ENCODE measurements at places on chromosomes 5 and 9.

DNA sequence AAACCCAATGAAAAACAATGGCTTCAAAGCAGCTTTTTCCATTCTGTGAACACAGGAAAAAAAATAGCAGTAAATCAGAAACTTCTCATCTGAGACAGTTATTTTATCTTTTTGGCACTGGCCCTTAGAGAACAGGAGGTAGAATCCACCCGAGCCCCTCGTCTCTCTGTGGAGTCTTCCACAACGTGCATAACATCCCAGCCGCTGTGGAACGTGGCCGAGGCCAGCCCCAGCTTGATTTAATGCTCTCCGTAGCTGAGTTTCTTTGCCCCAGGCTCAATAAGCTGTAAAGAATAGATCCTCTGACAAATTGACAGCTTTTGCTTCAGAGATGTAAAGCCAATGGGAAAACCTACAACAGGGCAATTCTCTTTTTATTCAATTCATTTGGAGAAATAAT is 107.9 kb upstream of the DAP start:
- DNase-seq = no peak

DNA sequence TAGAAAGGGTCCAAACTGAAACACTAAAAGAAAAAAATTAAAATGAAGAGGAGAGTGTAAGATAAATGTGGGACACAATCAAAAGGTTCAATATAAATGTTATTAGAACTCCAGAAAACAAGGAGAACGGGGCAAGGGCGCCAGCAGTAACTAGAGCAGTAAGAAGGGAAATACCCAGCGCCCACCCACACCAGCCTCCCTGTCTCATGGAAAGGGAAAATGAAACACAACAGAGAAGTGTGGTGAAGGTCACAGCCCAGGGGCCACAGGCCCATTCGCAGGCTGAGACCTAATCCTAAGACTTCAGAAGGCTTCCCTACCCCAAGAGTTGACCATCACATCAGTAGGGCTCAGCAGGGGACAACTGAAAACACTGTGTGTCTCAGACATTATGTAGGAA is 45.8 kb upstream of the CLK4 start:
- DNase-seq = no peak

- no peak for DNase-seq
These were observed 119.7 kb downstream of the ZNF462 start for GRCh38 chr9:106982636-106983035.

DNA sequence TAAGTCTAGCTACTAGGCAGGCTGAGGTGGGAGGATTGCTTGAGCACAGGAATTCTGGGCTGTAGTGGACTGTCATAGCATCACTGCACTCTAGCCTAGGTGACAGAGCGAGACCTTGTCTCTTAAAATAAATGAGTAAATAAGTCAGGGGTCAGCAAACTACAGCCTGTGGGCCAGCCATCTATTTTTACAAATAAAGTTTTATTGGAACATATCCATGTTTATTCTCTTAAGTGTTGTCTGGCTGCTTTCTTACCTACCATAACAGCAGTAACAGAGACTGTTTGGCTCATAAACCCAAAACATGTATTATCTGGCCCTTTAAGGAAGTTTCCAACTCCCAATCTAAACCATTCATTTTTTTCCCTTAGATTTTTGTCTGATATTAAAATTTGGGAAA is 29.6 kb downstream of the DIMT1 start:
- no peak for DNase-seq

GRCh38 chr5:9513827-9514226 is 32.0 kb downstream of the SEMA5A start:
- no peak for DNase-seq

GRCh38 chr5:87944553-87945285 is 323.9 kb downstream of the TMEM161B start:
- DNase-seq = no peak

- peak; percentile 50 for DNase-seq
These were observed 3.9 kb downstream of the GLIPR2 start for GRCh38 chr9:36140086-36141084.

GRCh38 chr9:126980231-126980630 is 65.6 kb downstream of the RALGPS1 start:
- no peak for DNase-seq

- no peak for DNase-seq
These were observed 175.1 kb upstream of the MAP1B start for GRCh38 chr5:71932131-71932654.

GRCh38 chr9:134138292-134138691 is 2.4 kb downstream of the WDR5 start:
- no peak for DNase-seq

- DNase-seq = no peak
These were observed 12.9 kb downstream of the ARHGAP26 start for GRCh38 chr5:142782976-142783530.

- DNase-seq = no peak
These were observed 42.7 kb downstream of the NCS1 start for GRCh38 chr9:130214776-130215340.

GRCh38 chr9:117839862-117840261 is 135.7 kb downstream of the TLR4 start:
- DNase-seq = no peak

- no peak for DNase-seq
These were observed at the start of gene TMEM215 for GRCh38 chr9:32783168-32783891. TSS of gene TMEM215 (plus strand) at chr9:32783540. CDS start at chr9:32784184, 644 bp downstream.

GRCh38 chr9:83538172-83538889 is at the start of gene FRMD3:
TSS of gene FRMD3 (minus strand) at chr9:83538401. CDS start at chr9:83538231, 170 bp downstream.
- peak; percentile 2 for DNase-seq

DNA sequence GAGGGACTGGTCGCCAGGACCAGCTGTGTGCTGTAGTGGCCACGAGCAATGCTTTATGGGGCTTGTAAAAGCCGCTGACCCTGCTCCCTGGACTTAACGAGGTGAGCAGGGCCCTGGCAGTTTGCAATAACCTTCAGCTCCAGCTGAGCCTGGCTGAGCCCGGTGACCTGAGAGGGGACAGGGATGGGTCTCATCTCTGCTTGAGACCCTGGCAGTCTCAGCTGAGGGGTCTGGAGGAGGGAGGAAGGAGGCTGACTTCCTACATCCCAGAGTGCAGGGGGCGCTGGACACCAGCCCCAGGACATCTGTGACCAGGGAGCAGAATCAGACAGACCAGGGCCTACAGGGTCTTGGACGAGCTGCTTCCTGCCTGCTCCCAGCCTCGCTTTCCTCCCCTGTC is 277.5 kb upstream of the MVB12B start:
- DNase-seq = no peak

GRCh38 chr9:131092548-131093440 is 3.5 kb upstream of the AIF1L start:
- DNase-seq = no peak

- DNase-seq = no peak
These were observed 115.1 kb upstream of the CCDC152 start for GRCh38 chr5:42641336-42642005.

GRCh38 chr5:132734687-132735086 is 2.7 kb downstream of the KIF3A start:
- DNase-seq = no peak

DNA sequence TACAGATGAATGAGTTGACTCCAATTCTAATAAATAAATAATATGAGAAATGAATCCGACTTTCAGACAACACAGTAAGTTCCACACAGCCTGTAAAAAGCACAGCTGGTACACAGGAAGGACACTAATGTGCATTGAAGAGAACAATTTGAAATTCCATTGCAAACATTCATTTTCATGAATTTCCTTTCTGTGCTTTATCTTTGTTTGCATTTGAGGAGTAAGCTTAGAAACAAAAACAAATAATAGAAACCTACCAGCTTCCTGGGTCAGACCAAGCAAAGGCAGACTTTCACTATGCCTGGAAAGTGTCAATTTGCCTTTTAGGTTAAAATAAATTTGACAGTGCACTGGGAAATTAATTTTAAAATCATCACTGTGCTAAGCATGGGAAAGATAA is 143.8 kb upstream of the VLDLR start:
- DNase-seq = no peak

- no peak for DNase-seq
These were observed 65.2 kb downstream of the TRIO start for GRCh38 chr5:14208071-14209021.

DNA sequence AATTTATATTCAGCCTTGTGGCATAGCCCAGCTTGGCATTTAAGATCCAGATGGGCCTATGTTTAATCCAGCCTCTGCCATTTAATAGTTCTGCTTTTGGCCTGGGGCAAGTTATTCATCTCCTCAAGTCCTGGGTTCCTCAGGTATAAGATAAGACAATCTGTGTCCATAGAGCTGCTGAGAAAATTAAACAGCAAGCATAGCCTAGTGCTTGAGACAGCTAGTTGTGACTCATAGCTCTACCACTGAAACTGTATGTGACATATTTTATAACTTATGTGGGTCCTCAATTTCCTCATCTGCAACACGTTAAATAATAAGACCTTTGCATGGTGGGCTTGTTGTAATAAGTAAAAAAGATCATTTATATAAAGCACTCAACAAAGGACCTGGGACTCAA is 53.3 kb upstream of the ATP10B start:
- DNase-seq = no peak

DNA sequence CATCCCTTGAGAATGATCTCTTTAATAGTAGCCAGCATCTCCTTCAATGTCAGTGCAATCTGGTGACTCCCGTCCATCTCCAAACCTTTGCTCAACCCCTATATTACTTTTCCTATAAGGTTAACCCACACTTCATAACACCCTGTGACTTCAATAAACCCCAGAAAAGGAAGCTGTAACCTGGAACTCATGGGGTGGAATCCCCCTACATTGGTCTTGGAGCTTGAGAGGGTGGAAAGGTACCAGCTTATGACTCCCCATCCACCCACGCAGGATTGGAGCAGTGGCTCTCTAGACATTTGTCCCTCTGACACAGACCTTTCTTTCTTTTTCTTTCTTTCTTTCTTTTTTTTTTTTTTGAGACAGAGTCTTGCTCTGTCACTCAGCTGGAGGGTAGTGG is 54.7 kb upstream of the ZFR start:
- no peak for DNase-seq

DNA sequence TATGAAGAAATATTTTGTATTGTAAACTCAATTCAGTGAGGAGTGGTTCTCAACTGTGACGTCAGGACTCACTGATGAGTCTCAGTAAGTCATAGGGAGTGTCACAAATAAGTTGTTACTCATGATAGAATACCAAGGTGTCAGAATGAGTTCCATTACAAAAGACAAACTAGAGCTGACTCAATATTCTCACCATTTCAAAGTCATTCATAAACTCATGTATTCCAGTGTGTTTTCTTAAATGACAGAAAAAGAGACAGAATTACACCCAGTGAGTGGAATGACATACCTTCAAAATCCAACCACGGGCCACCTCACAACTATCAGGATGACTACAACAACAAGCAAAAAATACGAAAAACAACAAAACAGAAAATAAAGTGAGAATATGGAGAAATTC is 321.5 kb downstream of the ENC1 start:
- DNase-seq = no peak

GRCh38 chr9:136963341-136963740 is 11.3 kb downstream of the LCN12 start:
- no peak for DNase-seq

DNA sequence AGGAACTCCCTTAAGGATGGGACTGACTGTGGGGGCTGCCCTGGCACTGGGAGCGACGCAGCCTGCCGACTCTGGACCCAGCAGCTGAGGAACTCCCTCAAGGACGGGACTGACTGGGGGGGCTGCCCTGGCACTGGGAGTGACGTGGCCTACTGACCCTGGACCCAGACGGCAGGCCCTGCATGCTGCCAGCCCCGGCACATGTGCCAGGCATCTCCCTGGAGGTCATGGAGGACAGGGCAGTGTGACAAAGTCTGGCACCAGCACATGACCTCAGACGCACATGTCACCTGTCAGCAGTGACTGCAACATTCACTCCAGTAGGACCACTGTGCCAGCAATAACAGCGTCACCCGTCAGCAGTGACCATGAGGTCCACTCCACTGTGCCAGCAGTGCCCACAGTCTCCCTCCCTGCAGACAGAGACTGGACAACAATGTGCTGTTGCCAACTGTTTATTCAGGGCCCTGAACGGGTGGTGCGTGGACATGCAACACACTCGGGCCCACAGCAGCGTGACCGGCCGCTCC is 4.5 kb downstream of the FBXW5 start:
- DNase-seq = no peak

DNA sequence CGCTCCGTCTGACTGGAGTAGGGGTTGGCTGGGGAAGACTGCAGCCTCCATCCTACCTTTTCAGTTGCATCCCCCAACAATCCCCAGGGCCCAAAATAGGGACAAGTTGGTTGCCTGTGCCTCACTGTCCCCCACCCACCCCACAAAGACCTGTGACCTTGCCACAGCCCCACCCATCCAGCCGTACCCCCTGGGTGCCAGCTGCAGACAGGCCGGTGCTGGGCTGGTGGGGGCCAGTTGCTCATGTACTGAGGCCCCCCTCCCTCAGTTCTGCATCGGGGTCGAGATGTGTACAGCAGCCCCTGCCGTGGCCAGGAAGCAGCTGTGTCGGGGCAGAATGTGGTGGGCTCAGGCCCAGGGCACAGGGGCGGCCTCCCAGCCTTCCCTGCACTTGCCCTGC is 374 bp downstream of the LCNL1 start:
- DNase-seq = no peak

GRCh38 chr5:132627470-132627869 is 30.5 kb upstream of the IL13 start:
- DNase-seq = no peak

DNA sequence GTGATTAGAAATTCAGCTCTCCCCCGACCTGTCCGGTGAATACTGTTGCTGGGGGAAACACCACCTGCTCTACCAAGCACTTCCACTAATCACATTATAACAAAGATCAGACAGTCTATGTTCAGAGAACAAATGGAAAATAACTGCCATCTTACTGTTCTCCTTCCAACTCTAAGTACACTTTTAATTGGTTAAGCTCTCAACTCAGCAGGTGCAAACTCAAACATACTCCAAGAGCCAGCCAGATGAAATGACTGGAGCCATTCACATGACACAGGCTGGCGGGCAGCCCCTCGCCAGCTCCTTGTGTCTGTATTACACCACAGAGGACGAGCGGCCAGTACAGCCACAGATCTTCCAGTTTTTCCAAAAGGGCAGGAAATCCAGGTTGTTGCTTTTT is 16.1 kb downstream of the LIFR start:
- DNase-seq = no peak

GRCh38 chr5:124040799-124041198 is 528.8 kb downstream of the CSNK1G3 start:
- DNase-seq = no peak

- DNase-seq = no peak
These were observed 456.8 kb upstream of the CDH6 start for GRCh38 chr5:30736669-30737068.

DNA sequence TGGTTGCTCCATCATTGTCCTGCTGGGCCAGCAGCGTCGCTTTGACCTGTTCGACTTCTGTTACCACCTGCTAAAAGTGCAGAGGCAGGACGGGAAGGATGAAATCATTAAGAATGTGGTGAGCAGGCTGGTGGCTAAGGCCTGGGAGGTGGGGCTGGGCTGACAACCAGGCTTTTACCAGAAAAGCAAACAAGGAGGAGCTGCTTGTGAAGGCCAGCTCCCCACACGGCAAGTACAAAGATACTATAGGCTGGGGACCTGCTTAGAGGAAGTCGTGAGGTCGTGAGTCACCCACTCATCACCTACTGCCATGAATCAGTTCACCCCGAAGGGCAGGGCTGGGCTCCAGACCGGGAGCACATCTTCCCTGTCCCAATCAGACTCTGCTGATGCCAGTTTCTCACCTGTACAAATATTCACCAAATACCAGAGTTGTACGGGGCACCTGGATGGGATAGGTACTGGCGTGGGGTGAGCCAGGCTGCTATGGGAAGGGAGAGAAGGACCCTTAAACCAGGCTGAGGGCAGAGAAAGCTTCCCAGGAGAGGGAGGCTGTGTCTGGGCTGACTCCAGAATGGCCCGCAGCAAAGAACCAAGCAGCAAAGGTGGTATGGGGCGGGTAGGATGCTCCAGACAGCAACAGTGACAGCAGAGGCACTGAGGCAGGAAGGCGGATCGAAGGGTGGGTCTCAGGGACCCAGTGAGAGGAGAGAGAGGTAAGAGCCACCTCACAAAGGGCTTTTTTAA is 69.3 kb upstream of the NIPAL4 start:
- peak; percentile 56 for DNase-seq

Measured in CD4-positive, alpha-beta T cell treated with Interleukin-4 for 1 hour (primary cell).